ENCODE measurements at places on chromosomes 6 and 20.

DNA sequence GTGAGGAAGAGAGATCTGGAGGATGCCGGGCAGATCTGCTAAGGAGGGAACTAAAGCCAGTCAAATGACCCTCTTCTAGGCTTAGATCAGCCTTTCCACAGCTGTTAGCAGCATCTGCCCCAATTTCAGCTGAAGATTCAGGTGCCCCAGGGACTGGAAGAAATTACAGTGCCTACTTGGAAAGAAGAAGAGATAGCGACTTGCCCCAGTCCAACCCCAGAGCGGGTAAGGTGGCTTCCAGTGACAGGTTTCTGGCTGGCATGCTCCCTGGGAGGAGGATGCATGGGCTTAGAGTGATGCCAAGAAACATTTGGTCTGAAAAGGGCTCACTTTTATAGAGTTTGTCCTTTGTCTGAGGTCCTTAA lies 620 bp downstream of the TJAP1 start:
- no peak for DNase-seq

GRCh38 chr6:89411145-89412070 lies 665 bp downstream of the RRAGD start:
- DNase-seq, result no peak

DNA sequence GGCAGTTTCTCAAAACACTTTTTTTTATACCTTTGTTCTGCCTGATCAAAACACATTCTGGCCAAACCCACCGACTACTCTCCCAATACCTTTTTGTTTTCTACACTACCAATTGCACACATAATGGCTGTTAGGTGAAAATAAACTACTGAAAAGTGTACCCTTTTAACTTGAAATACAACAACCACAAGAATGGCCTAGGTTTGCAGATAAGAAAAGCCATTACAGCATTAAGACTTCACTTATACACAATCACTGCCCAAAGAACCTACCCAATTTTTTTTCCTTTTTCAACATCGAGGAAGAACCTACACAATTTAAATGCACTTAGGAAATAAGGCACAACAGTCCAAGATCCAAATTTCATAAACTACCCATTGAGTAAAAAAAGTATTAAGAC lies 1.8 kb downstream of the SEC63 start:
- no peak for DNase-seq

DNA sequence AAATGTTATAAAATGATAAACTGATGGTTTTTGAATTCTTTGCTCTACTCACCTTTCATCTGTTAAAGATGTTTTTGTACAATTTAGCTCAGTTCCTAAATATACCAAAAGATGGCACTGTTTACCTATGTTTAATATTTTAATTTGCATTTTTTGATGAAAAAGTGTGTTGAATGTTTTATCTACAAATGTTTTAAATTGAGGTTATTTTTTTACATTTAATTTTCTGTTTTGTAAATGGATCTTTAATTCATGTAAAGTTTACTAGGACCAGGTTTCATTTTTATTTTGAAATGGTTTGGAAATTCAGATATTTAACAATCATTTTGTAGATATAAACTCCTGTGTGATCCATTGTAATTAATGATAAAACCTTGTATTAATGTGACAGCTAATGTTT lies 30.0 kb downstream of the CDKAL1 start:
- DNase-seq, result peak; percentile 37

- DNase-seq, result peak; percentile 24
Measured at GRCh38 chr6:33860706-33861474, 57.1 kb upstream of the MLN start.

- DNase-seq, result peak; percentile 92
Measured at GRCh38 chr6:100228834-100229441, 234.9 kb upstream of the MCHR2 start.

GRCh38 chr20:14441201-14441600 lies 103.8 kb upstream of the FLRT3 start:
- no peak for DNase-seq

DNA sequence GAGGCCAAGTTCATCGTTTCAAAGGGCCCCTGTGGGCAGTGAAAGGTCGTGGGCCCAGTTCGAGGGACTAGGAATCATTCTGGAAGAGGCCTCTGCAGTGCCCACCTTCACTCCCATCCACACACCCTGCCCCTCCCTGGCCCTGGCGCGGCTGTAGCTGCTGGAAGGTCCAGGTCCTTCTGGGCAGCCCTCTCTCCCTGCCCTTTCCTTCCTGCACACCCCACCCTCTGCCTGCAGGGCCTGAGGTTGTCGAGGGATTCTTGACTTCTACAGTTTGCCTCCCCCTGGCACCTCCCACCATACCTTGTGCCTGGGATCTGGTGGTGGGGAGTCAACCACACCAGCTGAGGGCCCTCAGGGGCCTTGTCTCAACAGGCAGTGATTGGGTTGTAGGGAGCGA lies 4.5 kb upstream of the MYT1 start:
- DNase-seq, result no peak

GRCh38 chr20:34047917-34048316 lies 54.2 kb downstream of the RALY start:
- no peak for DNase-seq

- DNase-seq, result peak; percentile 21
Measured at GRCh38 chr6:71334768-71335167, 46.2 kb downstream of the OGFRL1 start.

GRCh38 chr6:113625850-113626249 lies 231.3 kb upstream of the MARCKS start:
- DNase-seq, result no peak

- DNase-seq, result no peak
Measured at GRCh38 chr6:13920552-13920951, 4.2 kb upstream of the RNF182 start.

GRCh38 chr20:3093861-3094361 lies 9.4 kb upstream of the AVP start:
- no peak for DNase-seq

DNA sequence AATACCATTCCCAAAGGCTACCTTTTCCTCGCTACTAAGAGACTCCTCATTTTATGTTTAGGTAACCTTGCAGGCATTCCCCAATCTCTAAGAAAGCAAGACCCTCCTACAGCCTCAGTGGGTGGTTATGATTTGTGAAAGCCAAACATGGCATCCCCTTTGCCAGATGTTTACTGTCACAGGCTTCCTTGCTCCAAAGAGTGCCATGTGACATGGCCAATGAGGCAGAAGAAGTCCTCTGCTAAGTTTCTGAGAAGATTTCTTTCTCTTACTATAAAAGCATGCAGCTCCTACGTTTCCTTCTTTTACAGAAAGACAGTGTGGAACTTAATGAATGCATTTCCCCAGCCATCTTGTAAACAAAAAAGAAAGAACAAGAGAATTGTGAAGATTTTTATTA lies 688.2 kb downstream of the TBC1D32 start:
- no peak for DNase-seq

- DNase-seq, result no peak
Measured at GRCh38 chr6:164911151-164911550, 398.3 kb downstream of the C6orf118 start.

GRCh38 chr20:41074441-41074840 lies 45.8 kb downstream of the TOP1 start:
- DNase-seq, result no peak

DNA sequence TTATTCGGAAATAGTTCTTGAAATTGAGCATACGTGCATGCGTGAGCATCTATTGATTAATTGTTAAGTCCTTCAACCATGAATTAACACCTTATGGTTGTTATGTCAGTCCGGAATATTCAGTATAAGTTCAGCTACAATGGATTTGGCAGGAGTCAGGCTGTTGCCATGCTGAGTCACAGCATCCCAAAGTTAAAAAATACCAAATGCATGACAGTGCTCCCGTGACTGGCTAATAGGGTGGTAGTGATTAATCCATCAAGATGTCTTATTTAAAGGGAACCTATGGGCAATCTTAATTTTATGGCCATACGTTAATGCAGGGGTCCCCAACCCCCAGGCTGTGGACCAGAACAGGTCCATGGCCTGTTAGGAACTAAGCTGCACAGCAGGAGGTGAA lies 10.5 kb downstream of the RAE1 start:
- peak; percentile 77 for DNase-seq

GRCh38 chr20:6635034-6635736 lies 132.3 kb upstream of the BMP2 start:
- DNase-seq, result no peak

DNA sequence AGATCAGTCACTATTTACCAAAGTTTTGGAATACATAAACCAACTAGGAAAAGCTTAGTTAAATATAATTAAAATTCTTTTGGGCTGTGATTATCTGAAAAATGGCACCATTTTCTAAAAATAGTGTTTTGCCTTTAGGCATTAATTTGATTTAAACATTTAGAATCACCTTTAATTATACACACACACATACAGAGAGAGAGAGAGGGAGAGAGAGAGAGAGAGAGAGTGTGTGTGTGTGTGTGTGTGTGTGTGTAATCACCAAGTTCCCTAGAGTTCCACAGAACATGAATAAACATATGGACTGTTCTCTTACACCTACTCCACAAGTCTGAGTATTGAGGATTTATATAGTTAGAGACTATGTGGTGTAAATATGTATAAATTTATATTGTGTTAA lies 141.2 kb upstream of the ATXN1 start:
- DNase-seq, result no peak

GRCh38 chr20:59010995-59011873 lies 4.2 kb upstream of the CTSZ start:
- DNase-seq, result peak; percentile 97

DNA sequence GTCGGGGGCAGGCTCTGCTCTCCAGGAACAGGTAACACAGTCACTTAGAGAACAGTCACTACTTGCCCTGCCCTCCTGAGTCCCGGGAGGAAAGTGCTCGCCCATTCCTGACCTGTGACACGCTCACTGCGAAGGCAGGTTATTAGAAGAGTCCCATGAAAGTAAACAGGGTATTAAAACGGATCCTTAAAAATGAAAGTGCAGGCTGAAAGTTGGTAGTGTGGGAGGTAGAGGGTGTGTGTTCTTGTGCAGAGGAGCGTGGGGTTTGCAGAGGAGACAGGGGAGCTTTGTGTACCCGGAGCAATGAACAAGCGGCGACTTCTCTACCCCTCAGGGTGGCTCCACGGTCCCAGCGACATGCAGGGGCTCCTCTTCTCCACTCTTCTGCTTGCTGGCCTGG lies at the start of gene CCN6:
Gene CCN6, plus strand, starts transcription at position 104 of the 400 bp plus-strand sequence. Its CDS starts 254 bp downstream, at position 358.
- no peak for DNase-seq

DNA sequence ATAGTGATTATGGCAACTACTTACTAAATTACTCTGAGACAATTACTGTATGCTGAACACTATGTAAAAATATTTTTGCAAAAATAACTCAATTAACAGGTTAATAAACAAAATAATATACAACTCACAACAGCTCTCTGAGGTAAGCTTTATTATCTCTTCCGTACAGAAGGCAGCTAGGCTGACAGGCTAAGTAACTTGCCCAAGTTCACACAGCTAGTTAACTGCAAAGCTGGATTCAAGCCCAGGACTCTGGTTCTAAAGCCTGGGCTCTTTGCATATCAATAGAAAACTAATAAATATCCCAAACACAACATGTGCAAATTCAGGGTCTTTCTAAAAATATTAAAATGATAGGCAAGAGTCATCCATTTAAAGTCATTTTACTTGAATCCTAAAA lies 169.5 kb upstream of the BEND3 start:
- DNase-seq, result no peak

DNA sequence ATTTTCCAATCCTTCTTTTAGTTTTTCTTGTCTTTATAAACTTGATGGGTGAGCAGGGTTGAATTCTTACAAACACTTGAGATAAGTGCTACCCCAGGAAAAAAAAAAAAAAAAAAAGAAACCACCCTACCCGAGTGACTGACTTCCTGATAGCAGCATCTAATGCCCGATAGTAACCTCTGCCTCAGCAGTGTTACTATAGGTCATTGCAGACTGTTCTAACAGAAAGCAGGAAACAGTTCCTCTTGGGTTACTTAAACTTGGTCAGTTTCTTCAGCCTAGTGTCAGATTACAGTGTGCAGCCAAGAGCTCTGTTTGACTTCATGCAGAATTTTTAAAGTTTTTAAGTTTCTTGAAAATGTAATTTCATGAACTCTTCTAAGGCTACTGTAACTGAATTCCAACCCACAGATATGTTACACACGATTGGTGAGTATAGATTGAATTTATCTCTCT lies 2.1 kb downstream of the MYLIP start:
- DNase-seq, result peak; percentile 87

DNA sequence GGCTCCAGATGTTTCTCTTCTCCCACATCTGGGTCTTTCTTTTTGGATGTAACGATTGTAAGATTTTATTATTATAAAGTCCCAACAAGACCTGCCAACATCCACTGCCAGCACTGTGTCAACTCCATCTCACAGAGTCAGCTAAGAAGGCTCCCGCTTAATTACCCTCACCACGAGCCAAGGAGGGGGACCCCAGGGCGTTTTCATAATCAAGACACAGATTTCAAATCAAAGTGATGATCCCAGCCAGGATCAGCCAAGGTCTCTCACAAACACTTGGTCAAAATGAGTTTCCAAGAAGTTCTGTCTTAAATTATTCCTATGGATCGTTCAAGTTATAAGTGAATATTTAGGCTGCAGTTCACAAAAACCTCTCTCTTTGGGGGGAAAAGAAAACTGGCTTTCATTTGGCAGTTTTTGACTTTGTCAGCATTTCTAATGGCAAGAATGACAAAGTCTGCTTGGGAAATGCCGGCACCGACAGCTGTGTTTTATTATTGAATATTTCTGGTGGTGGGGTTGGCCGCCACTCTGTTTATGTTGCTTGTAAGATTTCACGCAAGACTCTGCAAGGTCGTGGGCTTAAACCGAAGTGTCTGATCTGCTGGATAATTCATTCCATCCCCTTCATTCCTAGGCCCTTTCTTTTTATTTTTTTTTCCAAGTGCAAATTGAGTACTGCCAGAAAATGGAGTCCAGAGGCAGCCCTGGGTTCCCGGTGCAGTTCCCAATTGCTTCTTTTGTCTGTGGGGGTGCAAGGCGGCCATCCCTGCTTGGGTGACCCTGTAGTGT lies 170.2 kb upstream of the PMEPA1 start:
- DNase-seq, result no peak

DNA sequence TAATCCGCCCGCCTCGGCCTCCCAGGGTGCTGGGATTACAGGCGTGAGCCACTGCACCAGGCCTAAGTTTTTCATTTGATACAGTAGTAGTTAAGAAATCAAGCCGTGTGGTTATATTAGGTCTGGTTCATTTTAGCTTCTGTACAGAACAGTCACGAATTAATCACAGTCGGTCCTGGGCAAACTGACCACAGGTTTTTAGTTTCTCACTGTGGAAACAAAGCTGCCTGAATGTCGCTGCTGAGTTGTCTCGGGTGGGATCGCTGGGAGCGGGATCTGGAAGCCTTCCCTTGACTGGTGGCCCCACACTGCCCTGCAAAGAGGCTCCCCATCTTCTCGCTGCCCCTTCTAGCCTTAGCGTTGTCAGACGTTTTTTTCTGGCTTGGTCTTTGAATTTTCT lies 18.6 kb downstream of the UCKL1 start:
- no peak for DNase-seq

GRCh38 chr6:68189217-68189815 lies 445.8 kb upstream of the ADGRB3 start:
- DNase-seq, result no peak

- DNase-seq, result no peak
Measured at GRCh38 chr6:166635013-166635970, 8.2 kb upstream of the RPS6KA2 start.

DNA sequence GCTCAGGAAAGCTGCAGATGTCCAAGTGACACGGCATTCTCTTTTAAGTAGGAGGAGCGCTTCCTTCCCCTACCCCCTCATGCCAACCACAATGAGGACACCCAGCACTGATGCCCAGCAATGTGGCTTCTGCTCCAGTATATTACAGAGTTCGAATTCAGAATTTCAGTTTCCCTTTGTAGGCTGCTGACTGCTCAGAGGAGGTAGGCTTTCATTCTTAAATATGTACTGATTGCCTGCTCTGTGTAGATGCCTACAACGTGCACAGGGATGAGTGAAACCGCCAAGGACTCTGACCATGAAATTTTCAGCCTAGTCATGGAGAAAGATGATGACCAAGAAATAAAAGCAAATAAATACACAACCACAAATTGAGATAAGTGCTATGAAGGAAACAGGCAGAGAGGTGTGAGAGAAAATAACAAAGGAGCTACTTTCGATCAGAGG lies 50.9 kb upstream of the TNFAIP3 start:
- DNase-seq, result no peak

Data from lung microvascular endothelial cell (primary cell).